Central memory CD4-positive, alpha-beta T cell (primary cell): ENCODE measurements at places on chromosomes 6 and 20.
A peak's percentile ranks its signal among the peaks of the same experiment; 100 is the strongest.

GRCh38 chr20:21640556-21640955 lies 64.9 kb upstream of the PAX1 start:
- no peak for DNase-seq

GRCh38 chr6:3981917-3982316 lies 97.0 kb downstream of the FAM217A start:
- no peak for DNase-seq

DNA sequence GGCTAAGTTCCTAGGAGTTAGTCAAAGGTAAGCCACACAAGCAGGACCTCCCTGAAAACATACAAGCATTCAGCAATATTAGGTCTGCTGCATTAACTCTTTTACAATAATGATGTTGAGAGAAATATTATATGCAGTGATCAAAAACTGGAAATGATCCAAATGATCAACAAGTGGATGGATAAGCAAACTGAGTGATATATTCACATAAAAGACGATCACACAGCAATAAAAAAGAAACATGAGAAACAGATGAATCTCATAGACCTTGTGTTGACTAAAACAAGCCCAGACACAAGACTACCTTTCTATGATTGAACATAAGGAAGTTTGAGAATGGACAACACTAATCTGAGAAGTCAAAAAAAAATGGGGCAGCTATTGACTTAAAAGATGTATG lies 39.9 kb downstream of the LMBRD1 start:
- no peak for DNase-seq

GRCh38 chr6:31383149-31383548 lies 20.2 kb upstream of the MICA start:
- no peak for DNase-seq

GRCh38 chr6:113587078-113587699 lies 270.0 kb upstream of the MARCKS start:
- no peak for DNase-seq

- no peak for DNase-seq
Measured at GRCh38 chr6:109892451-109893435, 85.4 kb upstream of the GPR6 start.

GRCh38 chr20:63325554-63326313 lies 32.7 kb downstream of the COL20A1 start:
- DNase-seq = no peak

GRCh38 chr6:24274441-24275083 lies 83.3 kb downstream of the DCDC2 start:
- DNase-seq = no peak

DNA sequence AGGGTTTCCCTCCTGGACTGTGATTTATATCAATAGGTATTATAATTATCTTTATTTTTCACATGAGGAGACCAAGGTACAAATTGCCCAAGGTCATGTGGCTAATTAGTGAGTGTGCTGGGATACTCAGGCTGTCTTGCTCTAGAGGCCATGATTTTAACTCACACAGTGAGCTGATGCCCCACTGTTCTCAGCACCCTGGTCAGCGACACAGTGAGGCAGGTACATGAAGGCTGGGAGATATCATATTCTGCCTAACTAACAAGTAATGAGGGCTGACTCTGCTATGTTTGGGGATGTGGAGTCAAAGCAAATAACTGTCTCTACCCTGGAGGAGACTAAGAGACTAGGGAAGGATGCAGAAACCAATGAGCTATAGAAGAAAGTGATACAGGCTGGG lies 501.1 kb downstream of the PTPRT start:
- no peak for DNase-seq

- DNase-seq = no peak
Measured at GRCh38 chr20:22576273-22576672, 8.1 kb downstream of the FOXA2 start.

DNA sequence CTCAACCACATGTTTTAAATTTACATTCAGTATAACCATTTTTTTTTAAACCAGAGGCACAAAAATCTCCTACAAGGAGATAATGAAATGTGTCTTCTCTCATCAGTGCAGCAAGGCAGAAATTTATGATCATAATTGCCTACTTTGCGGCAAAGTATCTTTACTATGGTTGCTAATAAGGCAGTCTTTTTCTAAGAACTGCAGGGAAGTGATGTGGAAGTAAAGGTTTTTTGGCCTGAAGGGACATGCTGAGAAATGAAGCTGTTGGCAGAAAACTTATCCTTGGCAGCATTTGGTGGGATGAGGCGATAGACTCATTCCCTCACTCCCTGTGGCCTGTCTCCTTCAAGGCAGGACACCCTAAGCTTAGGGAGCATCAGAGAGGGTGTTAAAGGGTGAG lies 48.7 kb downstream of the SCGN start:
- DNase-seq = no peak

DNA sequence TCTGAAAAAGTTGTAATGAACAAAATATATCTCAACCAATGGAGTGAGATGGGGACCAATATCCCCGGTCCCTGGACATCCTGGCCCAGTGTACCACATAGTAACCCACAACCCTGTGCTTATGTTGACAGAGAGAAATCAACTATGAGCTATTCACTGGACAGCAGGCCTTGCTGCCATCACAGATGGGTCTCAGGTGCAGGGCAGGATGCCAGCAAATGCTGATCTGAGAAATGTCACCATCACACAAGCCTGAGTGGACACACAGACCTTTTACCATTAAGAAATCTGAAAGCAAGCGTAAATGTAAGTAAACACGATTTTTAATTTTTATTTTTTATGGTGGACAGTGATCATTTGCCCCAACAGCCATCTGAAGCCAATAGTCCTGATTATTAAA lies 9.1 kb downstream of the RPP40 start:
- no peak for DNase-seq

DNA sequence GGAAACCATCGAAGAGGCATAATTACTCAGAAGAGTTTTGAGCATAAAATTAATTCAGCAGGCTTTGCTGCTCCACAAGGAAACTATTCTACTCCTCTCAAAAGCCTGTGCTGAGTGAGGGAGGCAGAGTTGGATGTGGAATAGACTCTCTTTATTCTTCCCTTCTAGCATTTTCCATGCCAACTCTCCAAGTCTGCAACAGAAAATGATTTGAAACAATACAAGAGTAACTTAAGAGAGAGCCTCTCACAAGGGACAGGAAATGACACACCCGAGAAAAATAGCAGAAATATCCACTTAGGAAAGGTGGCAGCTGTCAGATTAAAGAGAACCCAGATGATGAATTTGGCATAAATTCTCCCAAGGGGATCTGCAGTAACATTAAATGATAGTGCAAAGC lies 26.3 kb upstream of the LAMP5 start:
- DNase-seq = no peak

GRCh38 chr6:88519301-88520016 lies 353.3 kb upstream of the CNR1 start:
- no peak for DNase-seq

DNA sequence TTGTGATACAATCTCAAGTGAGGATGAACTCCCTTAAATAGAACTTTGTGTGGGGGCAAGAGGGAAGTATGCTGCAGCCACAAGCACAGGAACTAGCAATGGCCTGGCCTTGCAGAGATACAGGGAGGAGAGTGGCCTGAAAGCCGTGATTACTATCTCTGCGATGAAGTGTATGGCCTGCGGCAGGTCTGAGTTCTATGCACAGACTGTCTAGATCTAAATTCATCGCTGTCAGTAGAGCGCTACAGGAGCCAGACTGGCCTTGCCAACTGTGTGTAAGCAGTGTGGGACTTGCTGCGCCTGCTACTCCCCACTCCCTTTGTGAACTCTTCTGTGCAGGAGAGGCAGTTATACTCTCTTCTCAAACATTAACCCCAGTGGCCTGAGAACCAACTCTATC lies 997.0 kb downstream of the GRIK2 start:
- no peak for DNase-seq

GRCh38 chr6:27144740-27145079 lies 102.8 kb upstream of the PRSS16 start:
- DNase-seq = no peak

- peak; percentile 8 for DNase-seq
Measured at GRCh38 chr6:12605888-12606345, 110.7 kb upstream of the PHACTR1 start.
